ENCODE measurements at places on chromosomes 16 and 17.

- no peak overlapping the region for H3K4me3 ChIP-seq
- no peaks in the 10 kb centered on the region for H3K4me1 ChIP-seq
- DNase-seq, result no peak
These were observed 27.6 kb upstream of the RBBP6 start for GRCh38 chr16:24511792-24512191.

DNA sequence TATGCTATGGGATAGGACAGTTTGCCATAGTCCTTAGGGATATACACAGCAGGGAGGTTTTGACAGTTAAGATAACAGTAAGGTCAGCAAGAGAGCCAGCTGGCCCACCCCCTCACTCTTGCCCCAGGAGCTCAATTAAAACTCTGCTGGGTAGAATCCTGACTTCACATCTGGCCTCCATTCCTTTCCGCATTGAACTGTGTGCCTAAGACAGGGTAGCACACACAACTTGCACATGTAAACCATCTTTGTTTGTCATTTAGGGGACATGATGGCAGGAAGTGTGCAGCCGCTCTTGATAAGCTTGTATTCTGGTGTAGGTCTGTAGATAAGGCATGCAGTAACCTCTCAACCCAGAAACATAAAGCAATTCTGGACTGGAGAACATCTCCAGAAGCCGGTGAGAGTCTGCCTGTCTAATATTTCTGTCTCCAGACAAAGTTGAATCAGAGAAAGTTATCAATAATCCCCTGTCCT lies 5.2 kb downstream of the MINK1 start:
- H3K27ac ChIP-seq, result no peak overlapping the region
- H3K4me3 ChIP-seq, result no peak overlapping the region
- no peak for DNase-seq
- no peaks in the 10 kb centered on the region for H3K27me3 ChIP-seq
- peaks cover 48% of the 10 kb centered on the region for H3K4me1 ChIP-seq

DNA sequence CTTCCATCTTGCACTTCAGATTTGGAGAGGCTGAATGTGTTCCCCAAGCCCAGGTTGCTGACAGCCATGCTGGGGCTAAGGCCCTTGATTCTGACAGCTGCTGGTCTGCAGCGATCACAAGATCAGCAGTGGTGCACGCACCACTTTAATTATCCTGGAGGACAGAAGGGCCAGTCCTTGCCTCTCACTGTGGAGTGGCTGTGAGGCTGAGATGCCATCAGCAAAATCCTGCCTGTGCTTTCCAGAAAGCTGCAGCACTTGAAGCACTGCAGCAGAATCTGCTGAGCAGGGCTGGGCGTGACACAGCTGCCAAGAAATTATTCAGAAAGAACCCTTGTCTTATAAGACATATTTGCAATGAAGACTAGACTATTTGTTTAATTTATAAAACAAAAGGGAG lies 37.1 kb downstream of the NUP93 start:
- no peak overlapping the region for H3K4me3 ChIP-seq
- H3K27me3 ChIP-seq, result no peaks in the 10 kb centered on the region
- no peak for DNase-seq
- H3K27ac ChIP-seq, result no peak overlapping the region
- peaks cover 2% of the 10 kb centered on the region for H3K36me3 ChIP-seq
- no peaks in the 10 kb centered on the region for H3K4me1 ChIP-seq

DNA sequence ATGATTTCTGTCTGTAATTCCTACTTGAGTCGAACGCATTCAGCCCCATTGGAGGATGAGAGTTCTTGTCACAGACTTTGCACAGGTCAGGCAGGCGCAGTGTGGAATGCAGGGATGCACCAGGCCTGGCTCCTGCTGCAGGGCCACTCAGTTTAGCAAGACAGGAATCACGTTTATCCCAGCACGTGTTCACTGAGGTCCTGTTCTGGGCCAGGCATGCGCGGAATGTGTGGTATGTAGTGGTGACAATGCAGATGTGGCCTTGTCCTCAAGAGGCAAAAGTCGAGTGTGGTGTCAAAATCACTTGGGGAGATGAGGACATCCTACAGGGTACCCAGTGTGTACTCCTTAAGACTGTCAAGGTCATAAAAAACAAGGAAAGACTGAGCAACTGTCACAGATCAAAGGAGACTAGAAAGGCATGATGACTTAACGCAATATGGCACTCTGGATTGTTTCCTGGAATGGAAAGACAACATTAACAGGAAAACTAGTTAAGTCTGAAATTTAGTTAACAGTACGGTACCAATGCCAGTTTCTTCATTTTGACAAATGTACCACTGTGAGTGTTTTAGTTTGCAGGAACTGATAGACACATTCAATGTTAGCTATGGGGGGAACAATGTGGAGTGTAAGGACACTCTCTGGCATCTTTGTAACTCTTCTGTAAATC lies 121.5 kb upstream of the ADAMTS18 start:
- no peaks in the 10 kb centered on the region for H3K36me3 ChIP-seq
- no peak for DNase-seq
- H3K27ac ChIP-seq, result no peak overlapping the region

GRCh38 chr16:6593799-6594198 lies 738.8 kb upstream of the RBFOX1 start:
- no peaks in the 10 kb centered on the region for H3K27me3 ChIP-seq
- no peak overlapping the region for H3K27ac ChIP-seq
- no peak overlapping the region for H3K4me3 ChIP-seq
- no peak for DNase-seq

DNA sequence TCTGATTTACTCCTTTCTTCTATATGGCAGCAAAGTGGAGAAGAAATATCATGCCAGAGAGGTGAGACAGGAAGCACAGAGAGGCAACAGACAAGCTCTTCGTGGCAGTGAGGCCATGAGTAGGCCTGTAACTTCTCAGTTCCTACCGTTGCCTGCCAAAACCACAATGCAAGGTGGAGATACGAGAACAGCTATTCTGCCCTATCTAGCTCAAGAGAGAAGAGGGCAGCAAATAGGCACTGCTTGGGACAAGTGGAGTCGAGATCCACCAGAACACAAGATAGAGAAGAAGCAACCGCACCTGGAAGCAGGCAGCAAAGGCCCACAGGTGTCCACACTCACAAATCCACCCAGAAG lies 24.8 kb downstream of the RANBP10 start:
- H3K27me3 ChIP-seq, result no peaks in the 10 kb centered on the region
- peak overlapping the region; percentile 25 for H3K4me3 ChIP-seq
- H3K4me1 ChIP-seq, result peaks cover 11% of the 10 kb centered on the region
- DNase-seq, result no peak
- H3K36me3 ChIP-seq, result no peaks in the 10 kb centered on the region

GRCh38 chr17:40522250-40522960 lies 21.0 kb upstream of the TNS4 start:
- no peak overlapping the region for H3K4me3 ChIP-seq
- peaks cover 29% of the 10 kb centered on the region for H3K4me1 ChIP-seq
- H3K36me3 ChIP-seq, result no peaks in the 10 kb centered on the region

- DNase-seq, result no peak
- peaks cover 6% of the 10 kb centered on the region for H3K4me1 ChIP-seq
- H3K36me3 ChIP-seq, result peaks cover 5% of the 10 kb centered on the region
- H3K27ac ChIP-seq, result no peak overlapping the region
- no peaks in the 10 kb centered on the region for H3K27me3 ChIP-seq
- H3K4me3 ChIP-seq, result no peak overlapping the region
These were observed 89.5 kb downstream of the SNX29 start for GRCh38 chr16:12065866-12066545.

GRCh38 chr16:88616320-88616719 lies 22.1 kb upstream of the IL17C start:
- no peak overlapping the region for H3K4me3 ChIP-seq
- H3K27ac ChIP-seq, result no peak overlapping the region
- H3K36me3 ChIP-seq, result peaks cover 63% of the 10 kb centered on the region
- no peak for DNase-seq

DNA sequence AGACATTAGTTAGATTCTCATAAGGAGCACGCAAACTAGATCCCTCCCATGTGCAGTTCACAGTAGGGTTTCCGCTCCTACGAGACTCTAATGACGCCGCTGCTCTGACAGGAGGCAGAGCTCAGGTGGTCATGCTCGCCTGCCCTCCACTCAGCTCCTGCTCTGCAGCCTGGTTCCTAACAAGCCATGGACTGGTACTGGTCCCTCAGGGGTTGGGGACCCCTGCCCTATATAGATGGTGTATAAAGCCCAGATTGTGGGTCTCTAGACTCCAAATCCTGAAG lies 52.1 kb upstream of the LYRM9 start:
- DNase-seq, result no peak
- no peak overlapping the region for H3K27ac ChIP-seq
- no peaks in the 10 kb centered on the region for H3K4me1 ChIP-seq
- H3K4me3 ChIP-seq, result no peak overlapping the region
- no peaks in the 10 kb centered on the region for H3K27me3 ChIP-seq

GRCh38 chr17:10001306-10001873 lies 96.3 kb upstream of the RCVRN start:
- no peak overlapping the region for H3K4me3 ChIP-seq
- peaks cover 5% of the 10 kb centered on the region for H3K27me3 ChIP-seq
- no peaks in the 10 kb centered on the region for H3K36me3 ChIP-seq
- no peaks in the 10 kb centered on the region for H3K4me1 ChIP-seq

- H3K4me3 ChIP-seq, result no peak overlapping the region
- no peak overlapping the region for H3K27ac ChIP-seq
- no peaks in the 10 kb centered on the region for H3K36me3 ChIP-seq
- no peaks in the 10 kb centered on the region for H3K27me3 ChIP-seq
- no peak for DNase-seq
These were observed 11.6 kb downstream of the ADAM11 start for GRCh38 chr17:44770166-44770925.

DNA sequence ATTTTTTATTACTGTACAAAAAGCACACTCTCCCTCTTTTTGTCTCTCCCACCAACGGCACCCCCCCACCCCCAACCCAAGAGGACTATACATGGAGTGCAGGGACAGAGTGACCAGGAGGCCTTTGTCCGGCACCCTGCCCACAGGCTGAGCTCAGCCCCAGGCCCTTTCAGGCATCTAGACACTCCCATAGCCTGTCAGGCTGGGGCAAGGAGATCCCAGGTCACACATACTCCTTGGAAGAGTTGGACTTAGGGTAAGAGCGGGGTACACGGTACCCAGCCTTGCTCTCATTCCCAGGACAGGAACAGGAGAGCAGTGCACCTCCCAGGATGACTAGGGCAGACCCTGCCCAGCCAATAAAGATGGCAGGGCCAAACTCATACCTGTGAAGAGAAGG lies 2.1 kb downstream of the CLDN7 start:
- H3K27ac ChIP-seq, result peak overlapping the region; percentile 9
- peaks cover 35% of the 10 kb centered on the region for H3K36me3 ChIP-seq
- DNase-seq, result no peak
- H3K4me1 ChIP-seq, result peaks cover 6% of the 10 kb centered on the region
- H3K27me3 ChIP-seq, result peaks cover 31% of the 10 kb centered on the region

DNA sequence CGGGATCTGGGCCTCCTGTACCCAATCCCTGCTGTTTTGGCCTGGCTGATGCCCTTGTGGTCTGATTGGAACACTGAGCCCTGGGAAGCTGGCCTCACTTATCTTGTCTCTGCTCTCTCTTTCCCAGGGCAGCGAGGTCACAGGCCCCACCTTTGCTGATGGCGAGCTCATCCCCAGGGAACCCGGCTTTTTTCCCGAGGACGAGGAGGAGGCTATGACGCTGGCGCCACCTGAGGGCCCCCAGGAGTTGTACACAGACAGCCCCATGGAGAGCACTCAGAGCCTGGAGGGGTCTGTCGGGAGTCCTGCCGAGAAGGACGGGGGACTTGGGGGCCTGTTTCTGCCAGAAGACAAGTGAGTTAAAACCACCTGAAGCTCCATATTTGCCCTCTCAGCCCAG lies 126.0 kb downstream of the RAB11FIP4 start:
- peaks cover 45% of the 10 kb centered on the region for H3K36me3 ChIP-seq
- no peak overlapping the region for H3K4me3 ChIP-seq
- H3K27ac ChIP-seq, result no peak overlapping the region
- DNase-seq, result no peak
- H3K4me1 ChIP-seq, result no peaks in the 10 kb centered on the region
- H3K27me3 ChIP-seq, result no peaks in the 10 kb centered on the region

DNA sequence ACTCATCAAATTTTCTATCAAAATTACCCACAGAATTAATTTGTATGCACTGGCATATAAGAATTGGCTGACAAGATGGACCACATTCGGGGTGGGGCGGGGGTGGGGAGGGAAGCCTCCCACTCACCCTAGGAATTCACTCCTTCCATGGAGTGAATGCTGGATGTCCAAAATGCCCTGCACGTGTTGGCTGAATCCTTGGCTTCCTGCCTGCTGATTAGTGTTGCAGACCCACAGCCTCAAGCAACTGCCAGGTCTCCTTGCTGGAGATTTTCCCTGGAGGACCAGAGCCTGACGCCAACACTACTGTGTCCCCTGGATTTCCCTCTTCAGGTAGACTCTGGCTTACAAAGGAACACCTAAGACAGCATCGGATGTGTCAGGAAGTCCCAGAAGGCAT lies 575.7 kb upstream of the CDH11 start:
- no peak overlapping the region for H3K27ac ChIP-seq
- no peak for DNase-seq
- H3K27me3 ChIP-seq, result no peaks in the 10 kb centered on the region
- H3K36me3 ChIP-seq, result no peaks in the 10 kb centered on the region
- no peaks in the 10 kb centered on the region for H3K4me1 ChIP-seq

GRCh38 chr17:76331083-76331482 lies 22.6 kb downstream of the PRPSAP1 start:
- H3K4me3 ChIP-seq, result no peak overlapping the region
- DNase-seq, result no peak
- peaks cover 24% of the 10 kb centered on the region for H3K36me3 ChIP-seq
- H3K27me3 ChIP-seq, result no peaks in the 10 kb centered on the region

GRCh38 chr17:82297280-82297713 lies 20.1 kb downstream of the CD7 start:
- peak overlapping the region; percentile 77 for H3K4me3 ChIP-seq
- DNase-seq, result peak; percentile 84
- peak overlapping the region; percentile 100 for H3K27ac ChIP-seq
- H3K27me3 ChIP-seq, result no peaks in the 10 kb centered on the region
- H3K4me1 ChIP-seq, result peaks cover 46% of the 10 kb centered on the region

- peaks cover 41% of the 10 kb centered on the region for H3K36me3 ChIP-seq
- H3K27ac ChIP-seq, result no peak overlapping the region
- no peaks in the 10 kb centered on the region for H3K27me3 ChIP-seq
- DNase-seq, result no peak
- H3K4me3 ChIP-seq, result no peak overlapping the region
These were observed 20.6 kb downstream of the MAP3K14 start for GRCh38 chr17:45296003-45296832.

DNA sequence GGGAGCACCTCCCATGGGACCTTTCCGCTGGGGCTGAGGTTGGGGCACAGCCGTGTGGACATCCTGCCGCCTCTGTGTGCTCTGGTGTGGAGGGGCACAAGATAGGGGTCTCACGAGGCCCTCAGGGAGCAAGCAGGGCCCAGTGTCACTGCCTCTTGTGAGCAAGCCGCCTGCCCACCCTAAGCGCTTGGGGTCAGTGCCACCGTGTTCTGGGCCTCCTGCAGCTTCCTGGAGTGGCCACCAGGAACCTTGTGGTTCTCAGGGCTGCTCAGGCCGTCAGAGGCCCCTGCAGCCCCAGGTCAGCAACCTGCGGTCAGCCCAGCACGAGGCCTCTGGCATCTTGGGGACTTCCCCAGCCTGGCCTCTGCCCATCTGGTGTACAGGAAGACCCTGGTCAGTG lies 13.6 kb upstream of the CAPN15 start:
- no peak overlapping the region for H3K4me3 ChIP-seq
- no peaks in the 10 kb centered on the region for H3K27me3 ChIP-seq
- DNase-seq, result no peak
- no peaks in the 10 kb centered on the region for H3K4me1 ChIP-seq
- H3K27ac ChIP-seq, result no peak overlapping the region

GRCh38 chr16:89720551-89720812 lies 216 bp downstream of the VPS9D1 start:
- DNase-seq, result no peak
- H3K36me3 ChIP-seq, result peaks cover 4% of the 10 kb centered on the region
- peak overlapping the region; percentile 38 for H3K4me3 ChIP-seq
- no peak overlapping the region for H3K27ac ChIP-seq
- peaks cover 44% of the 10 kb centered on the region for H3K4me1 ChIP-seq
- no peaks in the 10 kb centered on the region for H3K27me3 ChIP-seq

GRCh38 chr17:39960524-39961041 lies 2.2 kb upstream of the GSDMA start:
- no peak overlapping the region for H3K4me3 ChIP-seq
- no peaks in the 10 kb centered on the region for H3K36me3 ChIP-seq

All from T-cell (primary cell).